Forelimb muscle (tissue), 1 donor: ENCODE measurements at places on chromosomes 6 and 20. TPM values are rescaled to one million over a fixed set of nuclear protein-coding genes. Genes with fewer than 3 reads are reported as not detected.

- no peak for DNase-seq
Measured at GRCh38 chr20:63940071-63940471, 16.1 kb downstream of the UCKL1 start.

- DNase-seq = no peak
Measured at GRCh38 chr6:28789553-28790083, 134.2 kb downstream of the TRIM27 start.

- no peak for DNase-seq
Measured at GRCh38 chr20:61311656-61312387, 59.8 kb downstream of the CDH4 start.

- no peak for DNase-seq
Measured at GRCh38 chr6:117317261-117317660, 51.9 kb downstream of the VGLL2 start.

- DNase-seq = no peak
Measured at GRCh38 chr6:42363926-42364849, 87.5 kb downstream of the TRERF1 start.

- DNase-seq = no peak
Measured at GRCh38 chr20:64093013-64093503, 8.9 kb upstream of the LKAAEAR1 start.

- DNase-seq = no peak
Measured at GRCh38 chr6:3726421-3726820, 25.1 kb downstream of the PXDC1 start.

DNA sequence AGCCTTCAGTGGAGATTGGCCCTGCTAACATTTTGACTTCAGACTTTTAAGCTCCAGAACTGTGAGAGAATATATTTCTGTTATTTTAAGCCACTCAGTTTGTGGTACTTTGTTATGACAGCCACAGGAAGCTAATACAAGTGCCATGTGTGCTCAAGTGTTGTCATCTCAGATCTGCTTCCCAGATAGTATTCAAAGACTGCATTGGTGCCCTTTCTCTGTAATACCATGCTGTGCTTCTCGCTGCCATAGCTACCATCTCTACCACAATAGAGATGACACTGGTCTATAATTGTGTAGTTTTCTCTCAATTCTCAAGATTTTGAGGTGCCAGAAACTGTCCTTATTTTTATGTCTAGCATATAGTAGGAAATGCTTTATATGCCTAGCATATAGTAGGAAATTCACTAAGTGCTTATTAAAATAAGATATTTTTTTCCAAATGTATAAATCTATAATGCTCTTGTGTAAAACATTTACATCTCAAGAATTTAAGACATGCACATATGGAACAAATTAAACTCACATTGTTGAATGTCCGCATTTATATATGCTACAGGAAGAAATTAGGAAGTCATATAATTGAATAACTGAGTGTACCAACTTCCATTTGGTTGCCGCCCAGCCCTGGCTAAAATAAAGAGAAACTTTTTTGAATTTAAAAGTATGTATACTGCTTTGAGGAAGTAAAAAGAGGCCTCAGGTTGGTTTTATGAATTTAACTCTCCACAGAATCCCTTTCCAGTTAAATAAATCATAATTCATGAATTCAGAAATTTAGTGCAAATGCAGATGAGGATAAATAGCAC, 77.6 kb downstream of the TPBG start:
- DNase-seq = no peak

GRCh38 chr20:20683481-20684321, 28.7 kb downstream of the RALGAPA2 start:
- DNase-seq = no peak

DNA sequence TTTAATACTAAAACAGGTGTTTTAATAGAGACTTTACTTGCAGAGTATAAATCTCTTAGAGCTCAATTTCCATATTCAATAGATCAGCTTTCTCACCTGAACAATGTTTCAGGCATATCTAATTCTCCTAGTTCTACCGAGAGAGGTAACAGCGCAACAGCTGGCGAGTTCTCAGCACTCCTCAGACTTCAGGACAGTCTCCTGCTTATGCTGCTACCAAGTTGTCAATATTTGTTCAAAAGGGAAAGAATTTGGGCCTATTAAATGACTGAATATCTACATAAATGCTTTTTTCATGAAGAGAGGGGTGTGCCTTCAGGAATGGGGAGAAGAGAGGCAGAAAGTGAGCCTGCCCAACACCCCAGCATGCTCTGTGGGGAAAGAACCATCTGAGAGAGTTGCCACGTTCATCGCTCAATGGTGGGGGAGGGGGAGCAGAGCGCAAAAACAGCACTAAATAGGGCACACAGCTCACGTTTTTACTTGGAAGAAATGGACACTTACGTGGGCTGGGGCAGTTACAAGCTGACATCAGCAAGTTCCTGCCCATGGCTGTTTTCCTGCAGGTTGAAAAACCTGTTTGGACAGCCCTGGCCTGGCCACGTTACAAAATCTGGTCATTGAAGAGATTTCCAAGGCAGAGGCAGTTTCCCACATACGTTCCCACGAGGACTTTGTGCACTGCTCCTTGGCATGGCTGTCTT, 38.0 kb downstream of the EZR start:
- DNase-seq = no peak

DNA sequence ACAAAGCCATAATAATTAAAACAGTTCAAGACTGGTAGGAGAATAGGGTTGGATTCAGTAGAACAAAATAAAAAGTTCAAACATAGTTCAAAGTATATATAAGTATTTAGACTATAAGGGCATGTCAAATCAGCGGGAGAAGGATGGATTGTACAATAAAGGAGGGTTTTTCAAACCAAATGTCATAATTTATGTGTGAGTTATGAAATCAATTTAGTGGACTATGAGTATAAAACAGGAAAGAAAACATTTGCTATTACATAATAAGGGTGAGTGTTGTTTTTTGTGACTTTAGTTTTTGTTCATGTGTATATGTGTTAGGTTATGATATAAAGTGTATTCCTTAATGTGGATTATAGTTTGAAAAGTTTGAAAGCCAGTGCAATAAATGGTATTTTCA, 10.6 kb downstream of the ORC3 start:
- DNase-seq = no peak

GRCh38 chr6:138240476-138241245, 22.4 kb upstream of the PBOV1 start:
- DNase-seq = no peak

GRCh38 chr6:41460742-41461336, 85.3 kb upstream of the FOXP4 start:
- no peak for DNase-seq

GRCh38 chr20:35304956-35305355, 12.7 kb upstream of the FAM83C start:
- no peak for DNase-seq

DNA sequence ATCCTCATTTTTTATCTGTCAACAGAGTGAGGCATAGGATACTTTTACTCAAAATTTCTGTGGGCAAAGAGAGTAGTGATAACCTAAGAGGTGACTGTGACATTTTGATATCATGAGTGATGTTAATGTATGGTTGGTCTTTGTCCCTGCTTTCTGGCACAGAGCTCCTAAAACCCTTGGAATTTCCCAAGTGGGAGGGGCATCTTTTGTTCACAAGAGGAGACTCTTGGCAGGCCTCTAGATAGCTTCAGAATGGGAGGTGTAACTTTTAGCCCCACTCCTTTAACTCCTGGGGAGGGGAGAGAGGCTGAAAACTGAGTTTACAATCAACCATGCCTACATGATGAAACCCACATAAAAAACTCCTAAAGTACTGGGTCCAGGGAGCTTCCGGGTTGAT, 527.8 kb downstream of the RFPL4B start:
- DNase-seq = no peak

The OOEP gene
- polyA plus RNA-seq = not detected

The PDE10A gene
- polyA plus RNA-seq = 7.6 TPM

The SFT2D1 gene
- 35.1 TPM for polyA plus RNA-seq

The ARHGAP40 gene
- not detected for polyA plus RNA-seq

The PPP1R16B gene
- polyA plus RNA-seq = 4.8 TPM

The SNPH gene
- polyA plus RNA-seq = 9.0 TPM

The SHLD1 gene
- polyA plus RNA-seq = 9.2 TPM

The CENPQ gene
- 7.5 TPM for polyA plus RNA-seq

The WFDC2 gene
- polyA plus RNA-seq = 0.25 TPM

The B3GAT2 gene
- polyA plus RNA-seq = 1.3 TPM

The HCK gene
- polyA plus RNA-seq = 3.5 TPM

The SLC17A2 gene
- not detected for polyA plus RNA-seq

The UBE2C gene
- polyA plus RNA-seq = 27.1 TPM

The ZNF334 gene
- 11.2 TPM for polyA plus RNA-seq

The FUT9 gene
- polyA plus RNA-seq = 0.16 TPM
